HL-60 (cell line): ENCODE measurements at places on chromosomes 11 and 22.

GRCh38 chr11:33692541-33692940 lies 8.1 kb downstream of the C11orf91 start:
- no peak for DNase-seq

DNA sequence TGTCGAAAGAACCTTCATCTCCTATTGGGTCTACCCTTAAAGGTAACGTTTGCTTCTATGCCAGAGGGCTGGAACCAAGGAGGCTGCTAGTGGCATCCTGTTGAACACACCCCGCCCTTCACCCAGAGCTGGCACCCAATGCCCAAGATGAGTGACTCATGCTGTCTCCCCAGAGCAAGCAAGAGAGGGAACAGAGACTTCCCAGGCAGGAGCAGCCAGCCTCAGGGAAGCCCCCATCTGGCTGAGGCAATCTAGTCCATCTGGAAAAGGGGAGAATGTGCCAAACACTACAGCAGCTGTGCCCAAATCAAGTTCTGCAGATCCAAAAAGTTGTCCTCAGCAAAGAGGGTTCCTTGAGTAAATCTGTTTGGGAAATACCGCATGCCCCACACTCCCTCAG lies 91.9 kb upstream of the TP53I11 start:
- no peak for DNase-seq

DNA sequence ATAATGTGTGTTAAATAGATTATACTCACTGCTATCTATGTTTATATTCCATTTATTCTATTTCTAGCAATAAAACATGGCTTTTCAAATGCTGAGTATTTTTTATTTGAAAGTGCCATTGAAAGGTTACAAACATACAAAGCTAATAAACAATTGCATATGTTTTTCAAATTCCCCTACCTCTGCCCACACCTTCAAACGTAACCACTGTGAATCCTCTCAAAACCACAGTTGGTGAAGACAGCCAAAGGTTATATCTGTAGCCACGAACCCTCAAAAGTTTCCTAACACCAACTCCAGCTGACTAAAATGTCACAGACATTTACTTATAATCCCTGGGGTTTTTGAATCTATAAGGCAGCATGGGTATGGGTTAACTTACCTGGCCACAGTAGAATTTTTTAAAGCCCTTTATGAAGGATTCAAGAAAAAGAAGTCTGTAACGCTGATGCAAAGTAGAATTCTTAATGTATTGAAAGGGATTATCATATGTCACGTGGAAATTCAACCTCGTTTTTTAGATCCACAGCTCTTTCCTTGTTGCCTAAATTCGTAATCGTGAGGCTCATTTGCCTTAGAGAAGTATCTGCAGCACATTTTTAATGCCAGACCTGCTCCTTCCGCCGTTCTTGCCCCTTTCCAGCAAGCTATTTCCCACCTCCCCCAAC lies 122.5 kb upstream of the ZC3H12C start:
- DNase-seq, result no peak

- DNase-seq, result no peak
Observed at GRCh38 chr11:121265586-121265985, 27.0 kb upstream of the SC5D start.

GRCh38 chr22:36728505-36728904 lies 25.0 kb upstream of the CACNG2 start:
- no peak for DNase-seq

GRCh38 chr11:118012083-118012669 lies 26.0 kb downstream of the IL10RA start:
- DNase-seq, result peak; percentile 80

DNA sequence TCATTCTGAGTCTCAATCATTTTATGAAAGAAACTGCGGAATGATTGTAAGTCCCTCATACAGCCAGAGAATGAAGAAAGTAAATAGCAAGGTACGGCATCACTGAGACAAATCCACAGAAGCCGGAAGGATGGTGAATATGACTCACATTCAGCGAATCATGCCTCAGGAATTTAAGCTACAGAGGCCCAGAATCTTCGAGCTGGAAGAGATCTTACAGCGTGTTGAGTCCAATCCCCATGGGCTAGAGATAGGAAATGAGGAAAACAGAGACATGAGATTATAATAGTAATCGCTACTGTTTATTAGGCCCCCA lies 173.2 kb downstream of the KIF18A start:
- no peak for DNase-seq

GRCh38 chr11:109864151-109864661 lies 229.0 kb upstream of the ZC3H12C start:
- no peak for DNase-seq

- DNase-seq, result peak; percentile 64
Observed at GRCh38 chr11:110092515-110093406, at the start of gene ZC3H12C. Gene ZC3H12C (plus strand): TSS chr11:110093392. CDS start chr11:110093412, 20 bp downstream.

GRCh38 chr22:35961480-35962295 lies 66.9 kb downstream of the RBFOX2 start:
- DNase-seq, result no peak

DNA sequence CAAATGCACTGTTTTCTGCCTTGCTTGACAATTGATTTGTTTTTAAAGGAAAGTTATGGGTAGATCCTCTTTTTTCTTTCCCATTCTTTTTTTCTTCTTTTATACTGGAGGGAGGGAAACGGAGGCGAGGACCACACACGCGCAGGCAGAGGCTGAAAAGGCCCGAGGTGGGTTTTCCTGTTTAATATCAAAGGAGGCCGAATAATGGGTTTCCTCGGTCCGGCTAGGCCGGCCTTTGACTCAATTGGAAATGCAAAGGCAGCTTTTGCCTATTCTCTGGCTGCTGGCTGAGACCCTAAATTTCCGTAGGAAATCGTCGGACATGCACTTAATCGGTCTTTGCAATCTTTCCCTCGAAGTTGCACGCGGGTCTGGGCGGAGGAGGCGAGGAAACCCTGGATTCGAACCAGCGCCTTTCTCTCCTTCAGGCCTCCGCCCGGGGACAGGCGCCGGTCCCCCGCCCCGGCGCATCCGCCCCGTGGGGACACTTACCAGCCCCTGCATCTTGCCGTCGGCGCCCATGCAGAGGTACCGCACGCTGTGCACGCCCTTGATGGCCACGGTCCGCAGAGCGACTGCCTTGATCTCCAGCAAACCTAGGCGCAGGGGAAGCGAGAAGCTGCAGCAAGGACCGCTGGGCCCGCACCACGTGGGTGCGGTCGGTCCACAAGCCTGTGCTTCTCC lies 911 bp downstream of the FGF19 start:
- DNase-seq, result no peak

DNA sequence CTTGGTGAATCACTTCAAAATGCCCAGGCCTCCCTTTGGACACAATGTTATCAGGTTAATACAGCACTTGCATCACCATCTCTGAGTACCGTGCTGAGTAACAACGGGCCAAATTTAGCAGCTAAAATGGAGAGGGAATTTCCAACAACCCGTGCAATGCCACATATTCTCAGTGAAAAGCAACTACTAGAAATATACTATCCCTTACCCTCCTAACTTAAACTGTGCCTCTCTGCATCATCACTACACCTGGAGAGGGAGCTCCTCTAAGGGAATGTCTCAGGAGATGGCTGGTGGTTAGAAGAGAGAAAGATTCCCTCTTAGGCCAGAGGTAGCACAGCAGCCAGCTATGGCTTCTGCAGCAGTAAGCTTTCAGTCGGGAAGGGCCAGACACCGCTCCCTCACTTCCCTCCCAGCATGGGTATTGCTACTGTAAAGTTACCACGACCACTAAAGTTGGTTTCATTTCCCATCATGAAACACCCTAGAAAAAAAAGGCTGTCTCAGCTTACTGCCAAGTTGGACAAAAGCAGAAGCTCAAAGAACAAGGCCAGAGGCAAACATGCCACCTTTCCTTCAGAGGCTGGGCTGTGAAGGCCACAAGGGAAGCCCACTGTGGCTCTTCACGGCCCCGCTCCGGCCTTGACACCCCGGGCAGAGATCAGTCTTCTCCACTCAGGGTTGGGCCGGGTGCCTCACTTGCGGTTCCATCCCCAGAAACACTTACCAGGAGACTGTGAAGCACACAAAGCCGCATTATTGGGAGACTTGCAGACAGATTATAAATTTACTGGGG lies 3.9 kb downstream of the MAML2 start:
- DNase-seq, result peak; percentile 11

- DNase-seq, result no peak
Observed at GRCh38 chr11:10287140-10287539, 6.9 kb downstream of the SBF2 start.

- no peak for DNase-seq
Observed at GRCh38 chr11:48141475-48142122, 75.0 kb upstream of the OR4B1 start.

GRCh38 chr22:45942787-45943493 lies 34.0 kb downstream of the WNT7B start:
- DNase-seq, result no peak
